ENCODE measurements at places on chromosomes 6 and 20.
A peak's percentile ranks its signal among the peaks of the same experiment; 100 is the strongest.

- no peak for DNase-seq
Measured at GRCh38 chr6:91781946-91782345, 1195.1 kb upstream of the MAP3K7 start.

DNA sequence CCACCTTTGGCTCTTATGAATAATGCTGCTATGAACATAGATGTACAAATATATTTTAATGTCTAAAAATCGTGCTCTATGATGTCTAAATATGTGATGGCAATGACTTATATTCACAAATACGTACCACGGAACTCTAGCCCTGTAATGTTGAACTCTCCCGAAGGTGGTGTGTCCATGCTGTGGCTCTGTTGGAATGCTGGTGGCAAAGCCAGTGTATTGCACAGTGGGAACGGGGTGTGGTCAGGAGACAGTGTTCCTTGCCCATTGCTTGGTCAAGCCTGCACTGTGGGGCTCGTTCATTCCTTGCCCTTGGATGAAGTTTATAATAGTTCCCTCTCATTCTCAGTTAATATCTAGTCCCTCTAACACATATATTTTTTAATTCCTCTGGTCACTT, 109.6 kb downstream of the MTHFD1L start:
- DNase-seq = no peak

DNA sequence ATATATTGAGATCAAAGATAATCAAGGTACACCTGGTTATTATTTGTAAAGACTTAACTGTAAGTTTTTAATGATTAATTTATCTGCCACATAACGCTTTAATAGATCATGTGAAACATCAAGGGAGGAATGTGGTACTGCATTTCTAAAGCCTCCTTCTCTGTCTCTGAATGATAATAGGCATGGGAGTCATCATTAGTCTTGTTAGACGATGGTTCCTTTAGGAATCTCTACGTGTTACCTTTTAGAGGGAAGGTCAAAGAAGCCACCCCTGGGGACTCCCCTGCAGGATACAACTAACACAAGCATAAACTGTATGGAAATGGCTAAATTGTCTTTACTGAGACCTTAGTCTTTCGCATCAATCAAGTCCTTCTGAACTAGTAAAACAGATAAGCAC, 173.6 kb upstream of the MCHR2 start:
- DNase-seq = no peak

- peak; percentile 29 for DNase-seq
Measured at GRCh38 chr20:24781418-24781980, 167.6 kb upstream of the CST7 start.

DNA sequence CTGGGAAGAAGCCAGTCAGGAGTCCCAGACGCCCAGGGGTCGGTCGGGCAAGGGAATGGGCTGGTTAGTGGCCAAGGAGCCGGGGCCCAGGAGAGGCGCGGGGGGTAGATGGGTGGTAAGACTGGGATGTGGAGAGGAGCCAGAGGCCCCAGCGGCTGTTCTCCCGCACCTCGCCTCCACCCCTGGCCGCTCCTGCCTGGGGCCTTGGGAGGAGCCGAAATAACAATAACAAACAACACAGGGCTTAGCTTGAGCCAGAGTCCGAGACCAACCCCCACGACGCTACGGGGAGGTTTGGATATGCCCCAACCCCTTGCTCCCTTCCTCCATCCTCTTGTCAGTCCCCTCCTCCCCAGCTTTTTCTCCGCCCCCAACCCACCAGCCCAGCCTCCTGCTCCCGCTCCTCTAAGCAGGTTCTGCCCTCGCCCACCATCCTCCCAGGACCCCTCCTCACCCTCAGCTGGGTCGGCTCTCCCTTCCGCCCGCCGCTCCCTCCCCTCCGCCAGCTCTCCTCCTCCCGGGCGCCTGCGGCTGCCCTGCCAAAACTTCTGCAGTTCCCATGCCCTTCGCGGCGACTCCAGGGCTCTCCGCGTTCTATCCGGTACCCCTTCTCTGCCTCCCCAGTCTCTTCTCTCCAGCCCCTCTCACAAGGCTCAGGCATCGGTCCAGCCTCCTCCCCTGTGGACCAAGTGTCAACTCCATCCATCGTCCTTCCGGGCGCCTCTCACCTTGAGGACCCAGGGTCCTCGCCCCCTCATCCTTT, 1.1 kb downstream of the RNF39 start:
- DNase-seq = no peak

GRCh38 chr6:33934731-33935270, 131.0 kb upstream of the MLN start:
- no peak for DNase-seq

GRCh38 chr6:11313207-11313606, 80.7 kb upstream of the NEDD9 start:
- no peak for DNase-seq

DNA sequence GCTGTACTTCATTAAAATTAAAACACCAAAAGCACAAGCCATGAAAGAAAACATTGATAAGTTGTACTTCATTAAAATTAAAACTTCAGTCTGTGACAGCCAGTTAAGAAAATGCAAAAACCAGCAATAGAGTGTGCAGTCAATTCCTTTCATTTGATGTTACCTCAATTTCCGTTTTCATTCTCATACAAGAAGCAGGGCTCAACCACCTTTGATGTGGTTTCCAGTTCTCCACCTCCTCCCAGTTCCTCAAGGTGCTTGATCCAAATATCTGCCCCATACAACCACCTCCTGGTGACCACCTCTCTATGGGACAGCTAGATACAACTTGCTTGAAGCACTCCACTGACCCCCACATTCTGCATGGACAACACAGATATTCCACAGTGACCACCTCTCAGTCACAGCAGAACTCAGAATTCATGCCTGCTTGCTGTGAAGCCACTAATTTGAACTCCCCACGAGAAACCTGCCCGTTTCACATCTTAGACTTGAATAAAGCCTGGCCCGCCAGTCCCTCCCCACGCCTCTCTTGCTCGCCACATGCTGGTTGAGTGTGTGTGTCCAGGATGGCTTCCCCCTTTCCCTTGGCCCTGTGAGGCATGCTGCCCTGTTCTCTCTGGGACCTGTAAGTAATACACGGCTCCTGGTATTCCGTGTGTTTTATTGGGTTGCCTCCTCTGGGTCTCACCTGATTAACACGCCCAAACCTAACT, 66.1 kb downstream of the FAM50B start:
- no peak for DNase-seq

GRCh38 chr6:41428336-41428995, 93.1 kb downstream of the NCR2 start:
- DNase-seq = no peak

GRCh38 chr6:6968731-6969552, 138.8 kb upstream of the RREB1 start:
- DNase-seq = peak; percentile 46

GRCh38 chr6:87675004-87675681, 26.9 kb downstream of the AKIRIN2 start:
- no peak for DNase-seq

GRCh38 chr6:128821116-128821515, 61.8 kb upstream of the LAMA2 start:
- DNase-seq = no peak

DNA sequence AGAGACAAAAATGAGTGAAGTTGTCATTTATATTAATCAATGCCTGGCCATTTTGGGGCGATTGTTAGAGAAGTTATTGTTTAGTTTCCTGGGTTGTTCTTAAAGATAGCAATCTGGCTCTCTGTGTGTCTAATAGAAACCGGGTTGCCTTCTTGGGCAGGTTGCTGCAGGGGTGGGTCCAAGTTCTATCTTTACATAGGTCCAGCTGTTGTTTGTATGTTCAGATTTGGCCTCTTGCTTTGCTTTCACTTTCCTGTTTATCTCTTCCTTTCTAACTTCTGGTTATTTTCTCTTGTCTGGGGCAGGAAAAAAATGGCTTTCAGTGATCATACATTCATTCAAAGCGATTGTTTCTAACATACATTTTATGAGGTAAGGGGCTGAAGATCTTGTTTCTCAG, 128.4 kb upstream of the NOX3 start:
- DNase-seq = no peak

DNA sequence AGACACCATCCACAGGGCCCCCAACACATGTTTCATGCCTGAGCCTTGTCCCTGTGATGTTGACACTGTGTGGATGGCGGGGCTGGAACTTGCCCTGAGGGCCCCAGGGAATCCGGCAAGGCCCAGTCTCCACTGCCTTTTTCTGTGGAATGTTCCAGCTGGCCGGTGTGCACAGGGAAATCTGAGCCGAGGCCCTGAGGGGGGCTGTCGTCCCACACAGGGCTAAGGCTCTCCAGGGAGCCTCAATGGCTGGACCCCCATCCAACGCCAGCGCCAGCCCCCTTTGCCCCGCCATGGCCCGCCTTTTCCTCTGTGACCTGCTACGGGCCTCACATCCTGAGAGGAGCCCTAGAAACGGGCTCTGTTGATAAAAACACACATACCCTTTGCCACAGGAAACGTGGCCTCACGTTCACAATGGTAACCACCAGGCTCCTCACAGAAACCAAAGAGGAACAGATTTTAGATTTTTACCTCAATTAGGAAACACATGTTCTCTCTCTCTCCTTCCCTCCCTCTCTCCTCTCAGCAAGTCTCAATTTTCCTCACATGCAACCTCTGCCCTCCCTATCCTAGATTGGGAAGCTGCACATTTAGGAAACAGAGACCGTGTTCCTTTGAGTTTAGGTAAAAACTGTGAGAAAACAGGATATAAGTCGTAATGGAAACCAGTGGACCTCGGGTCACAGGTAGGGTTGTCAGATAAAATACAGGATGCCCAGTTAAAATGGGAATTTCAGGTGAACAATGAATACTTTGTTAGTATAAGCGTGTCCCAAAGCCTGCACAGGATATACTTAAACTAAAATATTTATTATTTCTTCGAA, 13.7 kb upstream of the ZNF831 start:
- peak; percentile 62 for DNase-seq

DNA sequence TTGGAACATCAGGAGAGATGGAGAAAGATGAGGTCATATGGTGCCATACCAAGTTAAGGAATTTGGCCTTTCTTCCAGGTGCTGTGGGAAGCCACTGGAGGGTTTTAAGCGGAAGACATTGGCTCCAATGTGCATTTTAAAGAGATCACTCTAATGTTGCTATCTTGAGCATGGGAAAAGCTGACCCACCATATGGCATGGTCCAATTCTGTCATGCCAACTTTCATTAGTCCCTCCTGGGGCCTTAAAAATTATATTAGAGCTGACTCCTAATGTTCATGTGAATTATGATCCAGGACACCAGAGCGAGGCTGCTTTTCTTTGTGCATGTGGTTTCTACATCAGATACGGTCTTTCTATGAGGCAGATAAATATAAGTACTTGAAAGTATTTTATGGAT, 335.0 kb upstream of the TSHZ2 start:
- DNase-seq = no peak

GRCh38 chr6:39758905-39759605, 33.1 kb upstream of the DAAM2 start:
- no peak for DNase-seq

DNA sequence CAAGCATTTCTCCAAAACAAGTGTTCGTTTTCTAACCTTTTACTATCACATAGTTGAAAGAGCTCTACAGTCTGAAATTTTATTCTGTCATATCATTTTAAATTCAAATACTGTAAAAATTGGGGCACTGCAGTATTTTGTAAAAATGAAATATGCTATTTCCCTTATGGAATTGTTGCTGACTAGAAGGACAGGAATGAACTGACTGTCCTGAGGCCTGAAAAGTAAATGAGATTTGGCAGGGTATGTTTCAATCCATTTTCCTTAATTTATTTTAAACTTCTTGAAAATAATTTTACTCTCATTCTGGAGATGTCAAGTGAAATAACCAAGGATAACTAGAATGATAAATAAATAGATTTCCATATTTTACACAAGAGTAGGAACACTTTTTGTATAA, 11.9 kb upstream of the PNRC1 start:
- DNase-seq = no peak

DNA sequence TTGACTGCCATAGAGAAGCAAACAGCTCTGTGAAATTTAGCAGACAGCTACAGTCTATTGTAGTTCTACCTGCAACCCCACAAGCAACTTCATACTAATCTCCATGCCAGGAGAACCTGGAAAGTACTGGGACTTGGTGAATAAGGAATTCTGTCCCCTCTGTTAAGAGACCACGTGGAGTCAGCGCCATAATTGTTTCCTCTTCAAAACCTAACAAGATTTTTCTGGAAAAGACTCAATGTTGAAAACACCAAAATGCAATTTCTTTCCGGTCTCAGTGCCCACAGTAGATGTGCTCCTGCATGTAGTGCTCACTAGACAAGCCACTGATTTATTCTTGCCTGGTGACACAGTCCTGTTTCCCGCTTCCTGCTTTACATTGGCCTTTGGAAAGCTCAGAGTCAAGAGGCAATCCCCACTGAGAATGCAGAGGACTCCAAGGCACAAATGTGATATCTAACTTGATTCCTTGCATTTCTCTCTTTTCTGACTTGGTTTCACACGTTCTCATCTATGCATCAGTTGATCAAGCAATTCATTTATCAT, 268.3 kb downstream of the HIVEP2 start:
- no peak for DNase-seq

DNA sequence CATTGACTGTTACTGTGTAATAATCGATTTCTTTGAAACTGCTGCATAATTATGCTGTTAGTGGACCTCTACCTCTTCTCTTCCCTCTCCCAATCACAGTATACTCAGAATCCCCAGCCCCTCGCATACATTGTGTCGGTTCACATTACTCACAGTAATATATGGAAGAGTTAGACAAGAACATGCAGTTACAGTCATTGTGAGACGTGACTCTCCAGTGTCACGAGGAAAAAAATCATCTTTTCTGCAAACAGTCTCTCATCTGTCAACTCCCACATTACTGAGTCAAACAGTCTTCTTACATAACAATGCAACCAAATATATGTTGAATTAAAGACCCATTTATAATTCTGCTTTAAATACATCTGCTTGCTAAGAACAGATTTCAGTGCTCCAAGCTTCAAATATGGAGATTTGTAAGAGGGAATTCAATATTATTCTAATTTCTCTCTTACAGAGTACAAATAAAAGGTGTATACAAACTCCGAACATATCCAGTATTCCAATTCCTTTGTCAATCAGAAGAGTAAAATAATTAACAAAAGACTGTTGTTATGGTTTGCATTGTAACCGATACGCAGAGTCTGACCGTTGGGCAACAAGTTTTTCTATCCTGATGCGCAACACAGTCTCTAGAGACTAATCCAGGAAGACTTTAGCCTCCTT, 113.3 kb downstream of the TMEM242 start:
- no peak for DNase-seq

DNA sequence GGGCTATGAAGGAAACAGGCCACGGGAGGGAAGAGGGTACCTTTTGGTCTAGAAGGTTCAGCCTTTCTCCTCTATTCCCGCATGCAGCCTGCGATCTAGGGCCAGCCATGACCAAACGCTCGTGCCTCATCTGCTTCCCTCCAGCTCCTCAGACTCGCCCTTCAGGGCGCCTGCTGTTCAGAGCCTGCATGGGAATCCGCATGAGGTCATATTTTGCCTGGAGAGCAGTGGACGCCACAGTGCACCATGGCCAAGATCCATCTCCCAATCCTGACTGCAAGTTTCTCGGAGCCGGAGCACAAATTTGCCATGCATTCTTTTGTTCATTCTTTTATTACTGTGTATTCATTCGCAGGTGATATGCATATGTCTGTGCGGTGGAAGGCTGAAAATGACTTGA, 608.1 kb downstream of the QKI start:
- DNase-seq = no peak
